Stimulated activated CD8-positive, alpha-beta memory T cell treated with anti-CD3 and anti-CD28 coated beads, Interleukin-4, amount 100 ng/mL, for 24 hours (primary cell): ENCODE measurements at places on chromosomes 12 and 14.

- DNase-seq = no peak
Observed at GRCh38 chr12:95277139-95277538, 59.5 kb downstream of the VEZT start.

DNA sequence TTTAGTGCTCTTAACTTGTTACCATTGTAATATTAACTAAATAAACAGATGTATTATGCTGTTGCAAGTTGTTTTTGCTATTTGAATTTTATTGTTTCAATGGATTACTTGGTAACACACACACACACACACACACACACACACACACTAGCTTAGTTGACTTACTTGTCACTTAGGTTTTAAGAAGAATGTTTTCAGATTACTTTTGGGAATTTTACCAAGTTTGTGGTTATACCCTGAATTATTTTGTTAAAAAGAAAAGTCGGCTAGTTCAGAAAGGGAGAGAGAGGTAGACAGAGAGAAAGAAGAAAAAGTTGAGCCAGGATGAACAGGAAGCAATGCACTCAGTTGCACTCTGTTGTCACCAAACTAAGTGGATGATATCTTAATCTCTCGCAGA is 5.3 kb downstream of the SSTR1 start:
- no peak for DNase-seq

DNA sequence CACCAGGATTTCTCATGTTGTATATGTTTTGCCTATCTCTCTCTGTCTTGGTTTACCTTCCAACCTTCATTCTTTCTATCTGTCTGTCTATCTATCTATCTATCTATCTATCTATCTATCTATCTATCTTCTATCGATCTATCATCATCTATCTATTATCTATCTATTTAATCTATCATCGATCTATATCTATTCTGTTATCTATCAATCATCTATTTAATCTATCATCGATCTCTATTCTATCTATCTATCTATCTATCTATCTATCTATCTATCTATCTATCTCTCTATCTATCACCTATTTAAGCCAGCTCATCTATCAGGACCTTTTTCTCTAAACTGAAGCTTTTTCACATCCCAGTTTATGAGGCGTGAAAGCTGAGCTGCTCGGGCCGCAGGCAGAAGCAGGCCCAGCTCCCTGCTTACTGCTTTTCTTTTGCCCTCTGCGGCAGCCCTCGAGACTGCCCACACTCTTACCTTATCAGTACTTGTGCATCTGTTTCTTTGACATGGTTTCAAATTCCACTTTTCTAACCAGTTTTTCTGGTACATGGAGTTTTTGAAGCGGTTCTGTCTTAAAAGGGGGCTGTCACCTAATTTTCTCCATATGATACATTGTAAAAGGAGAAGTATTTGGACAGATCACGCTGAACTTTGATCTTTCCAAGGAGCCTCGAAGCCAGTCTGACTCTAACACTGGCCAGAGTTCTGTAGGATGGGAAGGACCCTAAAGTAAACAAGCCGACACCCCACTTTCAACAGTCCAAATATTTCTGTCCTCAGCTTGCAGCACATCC is 44.4 kb upstream of the GSG1 start:
- DNase-seq = no peak

GRCh38 chr12:56315622-56316473 is at the start of gene CNPY2:
Gene CNPY2, minus strand, starts transcription at chr12:56315988. Its CDS starts 771 bp downstream, at chr12:56315217.
- DNase-seq = peak; percentile 93

- DNase-seq = no peak
Observed at GRCh38 chr12:12056951-12057350, 13.8 kb upstream of the BCL2L14 start.

DNA sequence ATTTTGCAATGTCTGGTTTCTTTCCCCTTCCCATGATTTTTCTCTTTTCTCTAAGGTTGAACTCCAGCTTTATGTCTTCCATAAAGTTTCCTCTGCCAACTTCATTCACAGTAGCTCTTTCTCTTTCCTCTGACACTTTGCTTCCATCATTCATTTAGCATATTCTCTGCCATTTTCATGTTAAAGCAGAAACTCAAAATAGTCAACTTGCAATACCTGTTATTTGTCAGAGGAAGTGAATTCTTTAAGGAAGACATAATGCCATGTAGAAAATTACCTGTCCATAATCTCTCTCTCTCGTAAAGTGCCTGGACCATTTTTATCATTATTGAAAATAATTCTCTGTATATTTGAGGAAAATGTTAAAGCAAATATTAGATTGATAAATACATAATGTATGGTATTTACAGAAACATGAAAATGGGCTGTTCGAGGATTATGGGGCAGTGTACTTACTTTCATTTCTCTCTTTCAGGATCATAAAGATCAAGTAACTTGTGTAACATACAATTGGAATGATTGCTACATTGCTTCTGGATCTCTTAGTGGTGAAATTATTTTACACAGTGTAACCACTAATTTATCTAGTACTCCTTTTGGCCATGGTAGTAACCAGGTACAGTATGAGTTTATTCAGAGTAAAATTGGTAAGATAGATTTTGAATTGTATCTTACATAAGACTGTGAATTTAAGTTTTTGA is 12.6 kb downstream of the NEDD1 start:
- DNase-seq = no peak

DNA sequence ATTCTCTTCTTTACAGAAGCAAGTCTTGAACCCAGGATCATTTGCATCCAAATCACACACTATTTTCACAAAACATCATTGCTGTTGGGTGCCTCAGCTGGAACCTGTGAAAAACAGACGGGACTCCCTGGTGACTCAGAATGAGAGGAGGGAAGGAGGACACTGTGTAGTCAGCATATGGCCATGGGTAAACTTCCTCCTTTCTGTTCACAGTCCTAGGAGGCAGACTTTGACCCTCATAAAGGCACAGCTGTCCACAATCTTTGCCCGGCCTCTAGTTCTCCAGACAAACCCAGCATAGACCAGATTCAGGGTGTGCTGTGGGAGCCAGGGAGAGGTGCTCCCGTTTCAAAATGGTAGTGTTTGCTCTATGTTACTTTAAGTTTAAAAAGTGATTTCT is 62.0 kb downstream of the DYRK2 start:
- no peak for DNase-seq

- no peak for DNase-seq
Observed at GRCh38 chr14:24392325-24393091, 6.3 kb upstream of the NYNRIN start.

DNA sequence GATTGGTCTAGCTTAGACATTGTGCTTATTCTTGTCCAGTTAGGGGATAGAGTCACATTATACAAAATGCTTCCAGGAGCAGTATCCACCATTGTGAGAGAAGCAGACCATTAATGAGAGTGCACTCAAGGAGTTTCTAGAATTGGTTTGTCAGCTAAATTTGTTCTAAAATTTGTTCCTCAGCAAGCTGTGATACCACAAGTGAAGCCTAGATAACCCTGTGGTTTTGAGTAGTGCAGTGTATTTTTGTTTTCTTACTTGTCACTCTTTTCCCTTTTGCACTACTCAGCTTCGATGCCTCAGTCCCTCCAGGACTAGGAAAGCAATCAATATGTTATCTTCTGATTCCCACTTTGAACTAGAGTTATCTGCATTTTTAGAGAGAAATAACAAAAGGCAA is 42.5 kb upstream of the AKAP6 start:
- DNase-seq = no peak

GRCh38 chr14:73759183-73759713 is 45.1 kb upstream of the PNMA1 start:
- no peak for DNase-seq

- no peak for DNase-seq
Observed at GRCh38 chr14:26820138-26820537, 222.3 kb upstream of the NOVA1 start.

GRCh38 chr14:41476526-41476925 is 130.2 kb upstream of the LRFN5 start:
- no peak for DNase-seq

DNA sequence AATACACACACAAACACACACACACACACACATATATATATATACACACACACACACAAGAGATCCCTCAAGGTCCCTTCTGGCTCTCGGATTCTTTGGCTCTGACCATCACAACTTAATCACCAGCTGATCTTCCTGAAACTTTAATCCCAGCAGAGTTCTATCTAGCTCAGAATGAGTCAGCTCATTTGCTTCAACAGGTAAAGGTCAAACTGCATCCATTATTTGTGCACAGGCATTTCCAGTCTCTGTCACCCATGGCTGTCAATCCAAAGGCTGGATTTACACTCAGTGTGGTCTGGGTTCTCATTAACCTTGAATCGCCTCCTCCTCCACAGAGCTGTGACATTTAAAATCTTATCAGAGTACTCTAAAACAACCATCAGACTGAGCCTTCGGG is 113.3 kb upstream of the TMPO start:
- DNase-seq = no peak

- no peak for DNase-seq
Observed at GRCh38 chr14:20035449-20035848, 389 bp downstream of the OR4K13 start.

GRCh38 chr14:30854492-30854891 is 19.9 kb upstream of the COCH start:
- no peak for DNase-seq

GRCh38 chr14:55877942-55878341 is 240.3 kb upstream of the PELI2 start:
- no peak for DNase-seq

- no peak for DNase-seq
Observed at GRCh38 chr12:93782853-93783252, 105.7 kb downstream of the CRADD start.

DNA sequence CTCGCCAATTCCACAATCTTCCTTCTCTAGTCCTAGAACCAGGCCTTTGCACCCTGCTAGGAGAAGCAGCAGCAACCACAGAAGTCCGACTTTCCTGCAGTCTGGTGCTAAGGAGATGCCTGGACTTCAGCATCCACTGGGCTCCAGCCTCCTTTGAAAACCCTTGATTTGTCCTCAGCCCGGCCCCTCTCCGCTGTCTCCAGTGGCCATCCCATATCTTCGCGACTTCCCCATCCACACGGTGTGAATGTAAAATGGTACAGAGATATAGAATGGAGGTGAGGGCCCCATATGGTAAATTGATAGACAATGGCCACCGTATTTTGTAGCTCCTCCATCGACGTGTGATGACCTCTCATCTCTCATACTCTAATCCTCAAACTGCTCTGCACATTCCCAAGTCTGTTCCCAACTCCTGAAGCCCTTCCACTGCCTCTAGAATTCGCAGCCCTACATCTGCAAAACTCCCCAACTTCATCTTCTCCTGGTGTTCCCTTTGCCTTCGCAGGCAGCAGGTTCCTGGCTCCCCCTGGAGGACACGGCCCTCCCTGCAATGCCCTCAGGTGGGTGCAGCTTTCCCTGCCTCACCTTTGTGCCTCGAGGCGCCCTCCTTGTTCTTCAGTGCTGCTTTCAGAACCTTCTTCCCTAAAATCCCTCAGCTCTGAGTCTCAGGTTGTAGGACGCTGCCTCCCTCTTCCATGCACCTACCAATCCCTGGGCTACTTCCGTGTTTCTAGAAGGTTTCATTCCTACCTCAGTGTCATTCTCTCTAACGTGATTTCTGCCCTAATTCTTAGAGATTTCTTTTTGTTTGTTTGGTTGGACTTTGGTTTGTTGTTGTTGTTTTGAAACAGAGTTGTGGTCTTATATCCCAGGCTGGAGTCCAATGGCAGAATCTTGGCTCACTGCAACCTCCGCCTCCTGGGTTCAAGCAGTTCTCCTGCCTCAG is 36.7 kb downstream of the TMBIM6 start:
- DNase-seq = peak; percentile 60

- DNase-seq = no peak
Observed at GRCh38 chr12:113643177-113643974, 171.7 kb upstream of the LHX5 start.

GRCh38 chr14:26389646-26390508 is 208.0 kb downstream of the NOVA1 start:
- DNase-seq = no peak

GRCh38 chr14:60943637-60944032 is 37.2 kb downstream of the TRMT5 start:
- DNase-seq = no peak

DNA sequence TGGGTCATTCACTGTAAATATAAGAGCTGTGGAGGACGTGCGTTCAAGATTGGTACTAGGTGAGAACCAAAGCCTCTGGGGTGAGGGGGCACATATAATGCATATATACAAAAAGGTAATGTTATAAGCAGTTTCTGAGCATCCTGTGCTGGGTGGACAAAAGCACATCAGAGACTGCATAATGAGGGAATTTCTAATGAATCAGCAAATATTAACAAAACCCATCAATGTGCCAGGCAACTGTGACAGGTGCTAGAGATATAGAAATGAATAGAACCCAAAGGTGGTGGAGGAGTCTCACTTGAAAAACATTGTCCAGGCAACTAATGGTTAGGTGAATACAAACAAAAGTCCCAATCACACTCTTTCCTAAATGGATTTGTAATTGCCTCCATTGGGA is 74.7 kb downstream of the GPR65 start:
- no peak for DNase-seq

- no peak for DNase-seq
Observed at GRCh38 chr14:73757381-73757780, 43.2 kb upstream of the PNMA1 start.

GRCh38 chr12:25767606-25768005 is 190.9 kb upstream of the RASSF8 start:
- DNase-seq = no peak

DNA sequence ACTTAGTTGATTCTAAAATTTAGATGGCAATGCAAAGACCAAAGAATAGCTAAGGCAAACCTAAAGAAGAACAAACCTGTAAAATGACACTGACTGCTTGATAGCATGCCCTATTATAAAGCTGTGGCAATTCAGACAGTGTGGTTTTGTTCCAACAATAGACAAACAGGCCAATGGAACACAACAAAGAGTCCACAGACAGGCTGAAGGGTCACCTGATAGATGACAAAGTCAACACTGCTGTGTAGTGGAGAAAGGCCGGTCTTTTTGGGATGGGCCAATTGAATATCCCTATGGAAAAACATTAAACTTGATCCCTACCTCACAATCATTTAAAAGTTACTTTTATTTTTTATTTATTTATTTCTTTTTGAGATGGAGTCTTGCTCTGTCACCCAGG is 33.8 kb upstream of the SLC25A3 start:
- DNase-seq = no peak

DNA sequence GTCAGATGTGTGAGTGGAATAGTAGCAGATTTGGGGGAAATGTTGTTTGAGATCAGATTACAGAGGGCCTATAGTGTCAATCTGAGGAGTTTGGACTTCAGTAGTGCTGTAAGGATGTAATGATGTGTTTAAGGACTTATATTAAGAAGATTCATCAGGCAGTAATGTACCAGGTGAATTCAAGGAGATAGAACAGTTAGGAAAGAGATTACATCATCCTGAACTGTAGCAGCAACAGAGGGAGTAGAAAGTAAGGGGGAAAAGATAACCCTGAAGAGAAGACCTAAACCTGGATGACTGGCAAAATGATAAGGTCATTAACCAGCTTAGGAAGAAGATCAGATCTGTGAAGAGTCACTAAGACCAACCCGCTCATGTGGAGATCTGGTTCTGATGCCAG is 349.4 kb downstream of the PDZRN4 start:
- DNase-seq = no peak

GRCh38 chr14:37093364-37093763 is 79.0 kb downstream of the SLC25A21 start:
- no peak for DNase-seq

- no peak for DNase-seq
Observed at GRCh38 chr14:89007906-89008305, 183.5 kb downstream of the TTC8 start.

- DNase-seq = no peak
Observed at GRCh38 chr14:97888331-97888730, 1091.1 kb downstream of the VRK1 start.

GRCh38 chr12:95240556-95240955 is 22.9 kb downstream of the VEZT start:
- DNase-seq = no peak

- no peak for DNase-seq
Observed at GRCh38 chr12:96687719-96688118, 198.3 kb downstream of the CFAP54 start.

- no peak for DNase-seq
Observed at GRCh38 chr12:112341046-112341825, 41.0 kb downstream of the HECTD4 start.
